Stimulated activated CD8-positive, alpha-beta memory T cell treated with anti-CD3 and anti-CD28 coated beads, Interleukin-7, amount 100 ng/mL, for 48 hours (primary cell): ENCODE measurements at places on chromosomes 12 and 14.

DNA sequence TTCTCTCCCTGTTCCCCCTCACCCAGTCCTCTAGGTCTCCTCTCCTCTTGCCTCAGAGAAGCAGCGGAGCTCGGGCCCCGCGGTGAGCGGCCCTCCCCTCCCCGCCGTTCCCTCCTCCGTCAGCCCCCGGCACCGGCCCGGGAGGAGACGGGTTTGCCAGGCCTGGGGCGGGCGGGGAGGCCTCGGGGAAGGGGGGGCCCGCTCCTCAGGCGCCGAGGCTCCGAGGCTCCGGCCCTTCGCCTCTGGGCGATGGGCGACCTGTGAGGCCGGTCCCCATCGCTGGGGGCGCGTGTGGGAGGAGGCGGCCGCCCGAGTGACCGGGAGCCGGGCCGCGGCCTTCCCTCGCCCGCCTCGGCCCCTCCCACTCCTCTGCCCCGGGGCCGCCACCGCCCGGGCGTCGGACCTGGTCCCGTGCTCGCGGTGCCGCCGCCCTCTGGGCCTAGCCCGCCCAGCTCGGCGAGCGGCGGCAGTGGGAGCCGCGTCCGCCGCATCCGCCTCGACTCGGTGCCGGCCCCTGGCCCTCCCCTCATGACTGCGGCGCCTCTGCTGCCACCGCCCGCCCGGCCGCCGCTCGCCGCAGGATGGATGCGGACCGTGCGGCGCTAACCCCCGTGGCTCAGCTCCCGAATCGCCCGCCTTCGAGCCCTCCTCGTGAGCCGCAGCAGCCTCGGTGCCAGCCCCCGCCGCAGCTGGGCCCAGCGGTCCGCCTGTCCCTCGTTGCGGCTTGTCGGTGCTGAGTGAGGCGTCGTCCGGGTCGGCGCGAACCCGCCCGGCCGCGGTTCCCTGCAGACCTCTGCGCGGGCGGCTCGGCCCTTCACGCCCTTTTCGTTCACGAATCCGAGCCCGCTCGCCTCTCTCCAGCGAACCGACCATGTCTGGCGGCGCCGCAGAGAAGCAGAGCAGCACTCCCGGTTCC, 574 bp downstream of the WNK1 start:
- DNase-seq = no peak

GRCh38 chr12:124411281-124411878, 116.5 kb downstream of the RFLNA start:
- DNase-seq = no peak

- DNase-seq = no peak
Measured at GRCh38 chr12:119262388-119262787, 72.1 kb upstream of the CCDC60 start.

DNA sequence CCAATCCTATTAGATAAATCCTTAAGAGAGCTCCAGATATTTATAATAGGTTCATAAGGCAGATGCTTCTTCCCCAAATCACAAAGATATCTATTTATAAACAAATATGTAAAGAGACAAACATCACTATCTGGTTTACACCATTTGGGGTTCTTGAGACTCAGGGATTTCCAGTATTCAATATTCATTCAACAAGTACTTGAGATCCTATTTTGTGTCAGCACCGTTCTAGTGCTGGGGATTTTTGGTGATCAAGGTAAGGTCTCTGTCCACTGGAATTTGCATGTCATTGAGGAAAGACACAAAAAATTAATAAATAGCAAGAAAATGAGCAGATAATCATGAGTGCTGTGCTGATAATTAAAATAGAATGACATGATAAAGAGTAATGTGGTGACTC, 222.7 kb upstream of the FOXN3 start:
- DNase-seq = no peak

DNA sequence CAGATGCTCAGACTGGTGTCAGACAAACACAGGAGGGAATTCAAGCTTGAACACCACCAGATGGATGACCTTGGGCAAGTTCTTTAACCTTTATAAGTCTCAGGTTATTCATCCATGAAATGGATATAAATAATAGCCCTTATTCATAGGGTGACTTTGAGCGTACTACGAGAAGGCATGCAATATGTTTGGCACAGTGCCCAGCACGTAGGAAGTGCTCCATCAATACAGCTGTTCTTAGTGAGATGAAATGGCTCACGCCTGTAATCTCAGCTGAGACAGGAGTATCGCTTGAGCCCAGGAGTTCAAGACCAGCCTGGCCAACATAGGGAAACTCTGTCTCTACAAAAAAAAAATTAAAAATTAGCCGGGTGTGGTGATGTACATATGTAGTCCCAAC, 84.8 kb upstream of the FICD start:
- DNase-seq = no peak

DNA sequence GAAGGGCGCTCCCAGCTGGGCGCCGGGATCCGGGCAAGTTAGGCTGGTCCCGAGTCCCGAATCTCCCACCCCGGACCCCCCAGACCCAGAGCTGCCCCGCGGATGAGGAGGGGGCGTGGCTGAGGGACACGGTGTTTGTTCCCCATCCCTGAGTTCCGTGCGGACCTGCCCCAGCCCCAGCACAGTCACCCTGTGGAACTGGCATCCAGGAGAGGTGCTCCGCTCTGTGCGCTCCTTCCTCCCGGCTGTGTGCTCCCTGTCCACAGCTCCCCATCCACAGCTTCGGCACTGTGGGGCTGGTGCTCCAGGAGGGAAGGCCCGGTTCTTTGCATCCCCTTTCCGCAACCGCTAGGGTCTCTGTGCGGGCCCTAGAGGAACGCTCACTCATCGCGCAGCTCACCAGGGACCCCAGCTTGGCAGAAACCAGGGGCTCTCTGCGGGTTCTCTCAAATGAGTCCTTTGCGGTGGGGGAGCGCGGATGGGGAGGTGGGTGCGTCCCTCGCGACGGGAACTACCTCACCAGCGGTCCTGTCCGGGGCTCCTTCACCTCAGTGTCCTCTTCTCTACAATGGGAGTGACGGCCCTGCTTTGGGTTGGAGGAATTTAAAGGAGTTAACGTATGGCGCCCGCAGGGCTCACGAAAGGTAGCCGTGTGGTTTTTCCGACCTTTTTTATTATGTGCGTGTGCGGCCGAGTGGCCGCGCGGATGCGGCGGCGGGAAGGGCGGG, 845 bp downstream of the TMEM132C start:
- DNase-seq = no peak

DNA sequence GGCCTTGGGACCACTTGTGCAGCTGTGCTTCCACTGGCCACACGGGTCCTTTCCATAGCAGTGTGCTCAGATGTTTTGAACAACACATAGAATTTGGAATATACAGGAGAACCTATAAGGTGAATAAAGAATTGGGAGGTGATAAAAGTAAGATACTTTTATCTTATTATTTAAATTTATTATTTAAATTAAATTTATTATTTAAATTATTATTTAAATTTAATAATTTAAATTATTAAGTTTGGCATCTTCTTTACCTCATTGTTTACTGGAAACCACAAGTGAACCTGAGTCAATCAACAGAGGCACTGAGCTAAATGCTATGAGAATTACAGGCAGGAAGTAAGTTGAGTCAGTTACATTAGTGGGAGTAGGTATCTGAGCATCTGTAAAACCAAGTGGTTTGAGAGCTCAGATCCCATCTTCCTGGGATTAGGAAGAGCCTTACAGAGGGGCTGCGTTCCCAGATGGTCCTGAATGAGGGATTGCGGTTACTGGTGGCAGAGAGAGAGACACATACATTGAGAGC, 103.1 kb downstream of the ESR2 start:
- no peak for DNase-seq

- DNase-seq = no peak
Measured at GRCh38 chr12:49903351-49903699, 375 bp downstream of the FAIM2 start.

DNA sequence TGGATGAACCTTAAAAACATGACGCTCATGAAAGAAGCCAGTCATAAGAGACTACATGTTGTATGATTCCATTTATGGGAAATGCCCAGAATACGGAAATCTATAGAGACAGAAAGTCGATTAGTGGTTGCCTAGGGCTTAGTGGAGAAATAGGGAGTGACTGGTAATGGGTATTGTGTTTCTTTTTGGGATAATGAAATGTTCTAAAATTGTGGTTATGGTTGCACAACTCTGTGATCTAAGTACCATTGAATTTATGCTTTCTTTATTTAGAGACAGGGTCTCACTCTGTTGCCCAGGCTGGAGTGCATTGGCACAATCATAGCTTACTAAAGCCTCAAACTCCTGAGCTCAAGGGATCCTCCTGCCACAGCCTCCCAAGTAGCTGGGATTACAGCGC, 8.0 kb downstream of the RBMS2 start:
- DNase-seq = no peak

- no peak for DNase-seq
Measured at GRCh38 chr12:83185241-83185640, 498.5 kb downstream of the TMTC2 start.

DNA sequence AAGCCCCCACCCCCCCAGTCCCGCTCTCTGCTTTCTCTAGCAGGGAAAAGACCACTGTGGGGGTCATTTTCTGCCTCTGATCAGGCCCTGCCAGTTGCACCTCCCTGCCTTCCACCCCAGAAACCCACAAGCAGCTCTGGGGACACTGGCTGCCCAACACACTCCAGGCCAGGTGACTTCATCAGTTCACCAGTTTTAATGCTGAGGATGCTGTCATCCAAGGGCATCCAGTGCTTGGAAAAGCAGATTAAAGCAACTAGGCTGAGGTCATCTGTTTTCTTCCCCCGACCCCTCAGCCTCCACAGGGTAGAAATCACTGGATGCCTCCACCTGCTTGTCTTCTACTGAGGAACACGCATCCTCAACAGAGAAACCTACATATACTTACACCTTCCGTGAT, 282.4 kb downstream of the DPF3 start:
- DNase-seq = no peak

- DNase-seq = no peak
Measured at GRCh38 chr12:96521895-96522682, 32.7 kb downstream of the CFAP54 start.
